Hepatic stellate cell (primary cell): ENCODE measurements at places on chromosomes 2 and 18.

DNA sequence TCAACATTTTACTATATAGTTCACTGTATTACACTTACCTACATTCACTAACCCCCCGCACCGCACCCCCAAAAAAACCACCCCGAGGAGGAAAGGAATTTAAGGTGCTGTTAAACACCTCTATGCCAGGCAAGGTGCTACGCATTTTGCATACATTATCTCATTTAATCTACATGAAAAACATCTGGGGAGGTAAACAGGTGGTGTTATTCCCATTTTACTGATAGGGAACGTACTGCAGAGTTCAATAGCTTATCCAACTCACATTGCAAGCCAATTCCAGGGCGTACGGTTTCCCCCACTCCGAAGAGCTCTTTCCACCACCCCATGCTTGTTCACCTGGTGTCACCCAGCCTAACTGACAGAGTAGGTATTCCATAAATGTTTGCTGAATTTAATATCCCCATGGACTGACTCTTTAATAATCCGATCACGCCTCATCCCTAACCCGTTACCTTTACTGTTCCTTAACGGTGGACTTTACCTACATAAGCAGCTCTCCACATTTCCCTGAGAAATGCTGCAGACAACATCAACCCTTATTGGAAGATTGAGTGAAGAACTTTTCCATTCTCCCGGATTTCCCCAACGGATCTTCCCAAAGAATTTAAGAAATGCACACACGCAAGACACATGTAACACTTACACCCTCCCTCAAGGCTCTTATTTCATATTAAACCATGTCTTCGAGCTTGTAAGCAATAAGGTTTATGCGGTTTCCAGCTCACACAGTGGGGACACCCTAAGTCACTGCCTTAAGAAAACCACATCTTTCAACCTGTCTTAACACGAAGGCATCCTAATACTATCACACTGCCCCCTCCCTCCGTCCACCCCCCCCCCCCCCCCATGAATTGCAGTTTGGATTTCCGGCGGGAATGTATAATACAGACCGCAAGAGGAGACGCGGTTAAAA lies 1.2 kb downstream of the RAPH1 start:
- DNase-seq = peak; percentile 47

DNA sequence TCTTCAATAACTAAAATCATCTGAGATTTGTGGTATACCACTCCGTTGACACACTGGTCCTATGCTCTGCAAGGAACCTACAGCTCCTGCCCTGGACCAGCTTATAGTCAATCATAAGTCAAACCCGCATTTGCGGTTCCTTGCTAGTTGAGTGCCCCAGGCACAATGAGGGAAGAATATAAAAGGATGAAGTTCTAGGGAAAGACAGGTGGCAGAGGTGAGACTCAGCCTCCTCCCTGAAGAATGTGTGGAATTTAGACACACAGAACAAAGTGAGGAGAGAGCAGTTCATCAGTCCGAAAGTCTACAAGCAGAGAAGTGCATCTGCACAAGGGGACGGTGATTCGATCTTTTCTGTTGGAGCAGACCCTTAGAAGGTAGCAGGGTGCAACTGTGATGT lies 615.0 kb upstream of the FANCL start:
- DNase-seq = no peak

- no peak for DNase-seq
Measured at GRCh38 chr2:215693193-215693998, 257.5 kb upstream of the FN1 start.

DNA sequence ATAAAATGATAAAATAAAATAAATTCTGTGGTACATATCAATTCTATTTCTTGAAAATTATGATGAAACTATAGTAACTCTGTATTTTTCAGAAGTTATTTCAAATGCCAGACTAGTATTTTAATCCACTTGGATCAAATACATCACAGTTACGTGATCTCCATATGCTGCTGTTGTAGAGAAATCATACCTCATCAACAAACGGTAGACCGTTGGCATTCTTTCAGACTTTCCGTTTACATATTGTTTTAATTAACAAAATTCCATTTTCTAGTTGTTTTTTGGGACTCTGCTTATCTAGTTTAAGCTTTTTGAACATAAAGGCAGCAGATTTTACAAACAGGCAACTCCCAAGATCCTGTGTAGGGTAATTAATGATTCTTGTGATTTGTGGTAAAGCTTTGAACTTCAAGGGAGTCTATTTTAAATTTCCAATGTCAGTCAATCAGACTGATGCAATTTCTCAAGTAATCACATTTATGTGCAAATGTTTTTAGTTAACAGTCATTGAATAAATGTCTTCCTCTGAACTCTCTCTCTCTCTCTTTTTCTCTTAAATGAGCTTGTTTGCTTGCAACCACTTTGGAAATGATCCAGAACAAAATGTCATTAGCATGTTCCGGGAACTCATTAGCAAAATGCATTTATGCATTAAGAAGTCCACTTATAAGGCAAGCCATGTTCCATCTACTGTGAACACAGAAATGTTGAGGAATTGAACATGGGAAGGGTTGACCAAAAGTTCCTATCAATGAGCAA lies 31.8 kb downstream of the NYAP2 start:
- no peak for DNase-seq

DNA sequence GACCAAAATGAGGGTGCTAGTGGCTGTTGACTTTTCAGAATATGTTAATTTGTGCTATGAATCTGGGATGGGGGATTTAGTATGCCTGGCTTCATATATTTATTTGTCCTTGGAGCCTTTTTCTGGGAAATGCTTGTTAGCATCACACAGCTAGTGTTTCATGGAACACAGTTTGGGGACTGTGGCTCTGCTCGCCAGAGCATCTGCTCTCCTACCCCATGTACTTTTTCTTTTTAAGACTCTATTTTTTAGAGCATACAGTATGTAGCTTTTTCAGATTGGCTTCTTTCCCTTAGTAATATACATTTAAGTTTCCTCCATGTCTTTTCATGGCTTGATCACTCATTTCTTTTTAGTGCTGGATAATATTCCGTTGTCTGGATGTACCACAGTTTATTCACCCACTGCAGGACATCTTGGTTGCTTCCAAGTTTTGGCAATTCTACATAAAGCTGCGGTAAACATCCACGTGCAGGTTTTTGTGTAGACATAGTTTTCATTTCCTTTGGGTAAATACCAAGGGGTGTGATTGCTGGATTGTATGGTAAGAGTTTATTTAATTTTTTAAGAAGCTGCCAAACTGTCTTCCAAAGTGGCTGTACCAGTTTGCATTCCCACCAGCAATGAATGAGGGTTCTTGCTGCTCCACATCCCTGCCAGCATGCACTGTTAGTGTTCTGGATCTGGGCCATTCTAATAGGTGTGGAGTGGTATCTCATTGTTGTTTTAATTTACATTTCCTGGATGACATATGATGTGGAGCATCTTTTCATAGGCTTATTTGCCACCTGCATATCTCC lies 44.1 kb downstream of the EFR3B start:
- DNase-seq = no peak

GRCh38 chr2:38863061-38863695 lies 12.6 kb downstream of the DHX57 start:
- no peak for DNase-seq

- DNase-seq = no peak
Measured at GRCh38 chr2:44443517-44443916, 81.8 kb downstream of the CAMKMT start.

DNA sequence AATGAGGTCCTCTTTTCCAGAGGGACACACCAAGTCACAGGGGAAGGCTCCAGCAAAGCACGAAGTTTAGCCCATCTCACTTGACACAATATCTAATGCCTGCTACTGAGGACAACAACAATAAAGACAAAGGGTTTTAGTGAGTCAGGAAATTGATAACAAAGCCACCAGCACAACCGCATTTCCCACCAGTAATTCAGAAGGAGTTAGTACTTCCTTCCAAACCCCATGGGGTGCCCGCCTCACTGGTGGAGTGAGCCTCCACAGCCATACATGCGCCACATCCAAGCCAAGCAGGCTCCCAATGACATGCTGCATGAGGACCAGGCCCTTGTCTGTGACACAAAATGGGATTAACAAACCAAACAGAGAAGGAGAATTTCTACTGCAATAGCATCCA lies 40.1 kb downstream of the MRPL35 start:
- no peak for DNase-seq

GRCh38 chr2:677056-677958 lies at the start of gene TMEM18:
TMEM18 (minus strand) TSS chr2:677406; CDS start chr2:677345, 61 bp downstream.
- DNase-seq = peak; percentile 95

GRCh38 chr2:136118819-136119716 lies 1.1 kb upstream of the CXCR4 start:
- no peak for DNase-seq

GRCh38 chr18:12960853-12961397 lies 13.1 kb downstream of the SEH1L start:
- no peak for DNase-seq

GRCh38 chr2:23375448-23375847 lies 9.5 kb upstream of the KLHL29 start:
- no peak for DNase-seq

DNA sequence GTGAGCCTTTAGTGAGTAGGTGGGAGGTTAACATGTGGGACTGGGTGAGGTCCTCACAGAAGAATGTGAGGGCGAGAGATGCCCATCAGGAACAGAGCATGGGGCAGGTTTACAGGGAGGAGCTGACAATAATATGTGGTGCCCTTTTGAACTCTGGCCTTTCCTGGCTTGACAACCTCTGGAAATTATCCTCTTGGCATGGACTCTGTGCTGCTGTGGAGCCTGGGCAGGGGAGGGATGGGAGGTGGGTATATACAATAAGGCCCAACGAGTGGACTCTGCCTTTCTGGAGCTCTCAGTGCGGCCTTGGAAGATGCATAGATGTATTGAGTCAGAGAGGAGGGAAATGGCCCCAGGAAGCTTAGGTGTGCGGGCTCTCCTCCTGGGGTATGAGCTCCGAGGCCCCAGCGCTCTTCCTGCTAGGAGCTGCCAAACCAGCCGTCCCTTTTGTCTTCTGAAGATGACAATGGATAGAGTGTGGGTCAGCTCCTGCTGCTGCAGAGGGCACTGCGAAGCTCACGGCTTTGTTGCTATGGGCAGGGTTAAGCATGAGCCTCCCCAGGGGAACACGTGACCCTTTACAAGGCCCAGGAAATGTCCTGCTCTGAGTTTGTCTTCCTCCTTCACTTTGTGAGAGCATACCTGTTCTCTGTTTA lies 8.7 kb upstream of the PSD4 start:
- no peak for DNase-seq

GRCh38 chr2:53583583-53583982 lies 184.0 kb upstream of the CHAC2 start:
- DNase-seq = no peak

- no peak for DNase-seq
Measured at GRCh38 chr2:218402911-218403411, 3.3 kb downstream of the CTDSP1 start.

GRCh38 chr2:235277485-235277884 lies 216.4 kb upstream of the AGAP1 start:
- no peak for DNase-seq

GRCh38 chr2:84858937-84859336 lies 21.9 kb downstream of the TRABD2A start:
- no peak for DNase-seq

DNA sequence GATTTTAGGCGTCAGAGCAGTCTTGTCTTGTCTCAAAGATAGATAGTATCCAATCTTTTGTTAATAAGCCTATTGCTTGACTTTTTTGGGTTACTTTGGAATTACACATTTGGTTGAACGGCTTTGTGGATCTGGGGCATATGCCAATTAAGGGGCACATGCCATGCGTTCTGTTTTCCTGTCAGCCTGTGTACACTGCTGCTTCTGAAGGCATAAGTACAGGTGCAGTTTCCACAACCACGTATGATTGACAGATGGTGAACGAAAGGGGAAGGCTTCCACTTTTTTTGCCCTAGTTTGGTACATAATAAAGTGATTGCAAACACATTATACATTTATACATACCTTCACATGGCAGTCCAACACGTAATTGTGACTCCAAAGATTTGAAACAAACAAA lies 102.3 kb downstream of the RAPH1 start:
- DNase-seq = no peak

GRCh38 chr2:28274911-28275685 lies 117.6 kb upstream of the FOSL2 start:
- peak; percentile 37 for DNase-seq

- DNase-seq = no peak
Measured at GRCh38 chr2:181313845-181314244, 143.3 kb upstream of the ITGA4 start.

- no peak for DNase-seq
Measured at GRCh38 chr2:217535957-217536708, 466.7 kb downstream of the TNS1 start.

GRCh38 chr18:25005541-25006403 lies 346.2 kb downstream of the ZNF521 start:
- no peak for DNase-seq

DNA sequence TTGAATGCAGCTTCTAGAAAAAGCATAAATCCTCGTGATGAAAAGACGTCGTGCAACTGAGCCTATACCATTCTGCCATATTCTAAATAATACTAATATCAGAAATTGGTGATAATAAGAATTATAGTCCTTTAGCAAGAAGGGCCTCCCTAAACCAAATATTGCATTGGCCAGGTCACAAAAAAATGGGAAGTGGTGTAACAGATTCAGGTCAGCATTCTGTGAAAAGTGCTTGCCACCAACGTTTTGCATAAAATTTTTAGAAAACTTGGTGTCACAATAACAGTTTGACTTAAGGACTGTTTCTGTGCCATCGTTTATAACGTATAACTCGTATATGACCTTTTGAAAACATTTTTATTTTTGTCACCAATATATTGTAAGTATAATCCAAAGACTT lies 603.6 kb downstream of the CPS1 start:
- no peak for DNase-seq
